ENCODE measurements at places on chromosomes 4 and X. TPM values are rescaled to one million over a fixed set of nuclear protein-coding genes. Genes with fewer than 3 reads are reported as not detected.

Gene DDX53
- total RNA-seq = not detected

GRCh38 chr4:40685300-40685699 lies 55.6 kb upstream of the RBM47 start:
- no peak overlapping the region for H3K4me3 ChIP-seq
- DNase-seq = no peak

Gene SHOX
- total RNA-seq = not detected

DNA sequence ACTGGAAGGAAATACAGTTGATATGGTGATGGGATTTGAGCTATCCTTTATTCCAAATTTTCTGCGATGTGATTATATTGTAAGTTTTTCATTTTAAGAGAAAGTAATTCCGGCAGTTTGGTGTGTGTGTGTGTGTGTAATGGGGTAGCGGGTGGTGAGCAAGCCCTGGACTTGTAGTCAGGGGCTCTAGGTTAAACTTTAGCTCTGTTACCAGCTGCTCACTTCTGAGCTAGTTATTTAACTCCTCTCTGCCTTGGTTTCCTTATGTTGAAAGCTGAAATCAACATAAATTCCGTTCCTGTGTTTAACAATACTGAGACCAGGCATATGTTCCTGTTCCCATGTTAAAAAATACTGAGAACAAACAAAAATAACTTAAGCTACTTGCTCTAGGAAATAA lies 174.1 kb upstream of the CASK start:
- H3K4me1 ChIP-seq = peaks cover 5% of the 10 kb centered on the region
- no peak overlapping the region for H3K4me3 ChIP-seq
- no peaks in the 10 kb centered on the region for H3K27me3 ChIP-seq
- peaks cover 4% of the 10 kb centered on the region for H3K36me3 ChIP-seq
- no peak overlapping the region for H3K27ac ChIP-seq

Gene DDX60
- total RNA-seq = 147 TPM

Gene PFKFB1
- 0.45 TPM for total RNA-seq

- H3K36me3 ChIP-seq = peaks cover under 1% of the 10 kb centered on the region
- peaks cover 2% of the 10 kb centered on the region for H3K27me3 ChIP-seq
- H3K4me3 ChIP-seq = no peak overlapping the region
- H3K4me1 ChIP-seq = no peaks in the 10 kb centered on the region
- no peak overlapping the region for H3K27ac ChIP-seq
Measured at GRCh38 chr4:139153411-139154133, 23.4 kb downstream of the ELF2 start.

- no peaks in the 10 kb centered on the region for H3K36me3 ChIP-seq
- H3K27me3 ChIP-seq = no peaks in the 10 kb centered on the region
- H3K27ac ChIP-seq = no peak overlapping the region
- DNase-seq = no peak
Measured at GRCh38 chrX:108097380-108097779, 5.8 kb downstream of the ATG4A start.

DNA sequence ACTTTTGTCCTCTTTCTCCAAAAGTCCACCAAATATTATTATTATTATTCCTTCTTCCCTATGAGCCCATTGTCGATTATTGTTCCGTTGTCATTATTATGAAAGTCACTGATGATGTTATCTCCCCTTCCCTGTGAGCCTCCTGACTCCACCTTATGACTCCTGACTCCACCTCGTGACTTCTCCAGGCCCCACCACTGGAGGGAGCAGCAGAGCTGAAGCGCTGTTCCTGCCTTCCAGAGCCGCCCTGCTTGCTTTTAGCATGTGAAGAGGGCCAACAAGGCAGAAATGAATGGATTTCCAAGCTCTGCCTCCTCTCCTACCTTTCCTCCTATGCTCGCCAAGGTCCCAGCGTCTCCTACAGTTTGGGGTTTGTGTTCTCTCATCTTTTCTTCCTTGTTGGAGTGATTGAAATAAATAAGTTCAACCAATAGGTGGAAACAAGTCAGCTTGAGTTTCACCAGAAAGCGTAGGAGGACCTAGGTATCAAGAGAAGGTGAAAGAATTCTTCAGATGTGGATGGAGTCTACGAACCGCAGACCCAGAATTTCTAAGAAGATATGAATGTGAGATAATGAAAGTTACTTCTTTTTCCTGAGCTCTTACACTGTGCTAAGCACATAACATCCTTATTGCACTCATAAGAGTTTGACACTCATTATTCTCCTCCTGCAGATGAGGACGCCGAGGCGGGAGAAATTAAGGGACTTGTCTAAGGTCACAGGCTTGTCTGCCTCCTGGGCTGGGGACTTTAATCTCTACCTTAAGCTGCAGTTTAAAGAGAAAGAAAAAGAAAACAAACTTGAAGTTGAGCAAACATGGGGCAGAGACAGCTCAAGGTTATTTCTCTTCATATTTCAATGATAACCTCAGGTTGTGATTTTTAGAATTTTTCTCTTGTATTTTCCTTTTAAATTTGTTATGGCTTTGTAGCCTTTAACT lies 26.1 kb downstream of the IGSF1 start:
- peaks cover 3% of the 10 kb centered on the region for H3K4me1 ChIP-seq
- no peak overlapping the region for H3K4me3 ChIP-seq

GRCh38 chr4:121344098-121344497 lies 36.7 kb downstream of the QRFPR start:
- no peak overlapping the region for H3K27ac ChIP-seq
- no peaks in the 10 kb centered on the region for H3K4me1 ChIP-seq
- H3K36me3 ChIP-seq = no peaks in the 10 kb centered on the region
- peaks cover 16% of the 10 kb centered on the region for H3K27me3 ChIP-seq
- no peak for DNase-seq
- no peak overlapping the region for H3K4me3 ChIP-seq

Gene ZNF157
- 0.15 TPM for total RNA-seq

- DNase-seq = no peak
- no peaks in the 10 kb centered on the region for H3K27me3 ChIP-seq
- H3K27ac ChIP-seq = no peak overlapping the region
- no peaks in the 10 kb centered on the region for H3K4me1 ChIP-seq
- no peaks in the 10 kb centered on the region for H3K36me3 ChIP-seq
Measured at GRCh38 chr4:133997436-133997835, 204.2 kb downstream of the PABPC4L start.

DNA sequence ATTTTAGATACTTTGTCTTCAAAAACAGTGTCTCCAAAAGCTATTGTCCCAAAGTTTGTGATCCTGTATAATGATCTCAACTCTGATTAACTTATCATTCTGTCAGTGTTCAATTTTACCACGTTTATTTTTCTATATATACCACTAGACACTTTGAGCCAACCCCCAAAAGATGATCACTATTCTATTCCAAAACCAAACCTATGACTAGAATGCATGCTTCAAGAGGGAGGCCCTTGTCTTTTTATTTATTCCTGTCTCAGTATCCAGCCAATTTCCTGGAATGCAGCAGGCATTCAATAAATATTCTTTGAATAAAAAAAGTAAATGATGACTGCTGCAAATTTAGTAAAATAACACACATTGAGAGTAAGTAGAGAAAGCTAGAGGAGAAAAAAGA lies 275.6 kb downstream of the LDB2 start:
- H3K27me3 ChIP-seq = no peaks in the 10 kb centered on the region
- H3K27ac ChIP-seq = no peak overlapping the region
- no peak overlapping the region for H3K4me3 ChIP-seq
- no peaks in the 10 kb centered on the region for H3K4me1 ChIP-seq
- no peaks in the 10 kb centered on the region for H3K36me3 ChIP-seq

DNA sequence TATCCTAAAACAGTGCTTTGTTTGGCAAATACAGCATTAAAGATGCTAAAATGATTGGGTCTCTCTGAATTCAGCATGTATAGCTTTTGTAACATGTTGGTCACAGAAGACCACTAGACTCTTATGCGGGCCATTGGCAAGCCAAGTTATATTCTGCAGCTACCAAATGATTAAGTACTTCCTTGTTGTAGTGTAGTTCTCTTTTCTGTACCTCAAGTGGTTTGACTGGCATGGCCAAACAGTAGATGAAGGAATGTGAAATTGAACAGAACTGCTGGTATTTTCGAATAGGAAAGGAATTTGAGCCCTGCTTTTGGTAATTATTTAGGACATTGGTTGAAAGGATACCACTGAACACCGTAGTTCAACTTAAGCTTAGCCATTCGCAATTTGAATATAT lies 193.9 kb upstream of the GPC4 start:
- no peaks in the 10 kb centered on the region for H3K36me3 ChIP-seq
- H3K27ac ChIP-seq = no peak overlapping the region
- no peaks in the 10 kb centered on the region for H3K4me1 ChIP-seq
- H3K4me3 ChIP-seq = no peak overlapping the region
- no peaks in the 10 kb centered on the region for H3K27me3 ChIP-seq

GRCh38 chr4:20254511-20255250 lies 3.0 kb downstream of the SLIT2 start:
- peaks cover 3% of the 10 kb centered on the region for H3K36me3 ChIP-seq
- DNase-seq = no peak
- H3K4me3 ChIP-seq = no peak overlapping the region
- H3K27ac ChIP-seq = no peak overlapping the region

GRCh38 chrX:153387987-153388721 lies 13.0 kb downstream of the PNMA6E start:
- H3K27ac ChIP-seq = no peak overlapping the region
- H3K4me3 ChIP-seq = no peak overlapping the region
- H3K36me3 ChIP-seq = no peaks in the 10 kb centered on the region
- no peak for DNase-seq
- H3K4me1 ChIP-seq = no peaks in the 10 kb centered on the region

Gene FGFR3
- 0.45 TPM for total RNA-seq

Gene IDS
- 116 TPM for total RNA-seq

DNA sequence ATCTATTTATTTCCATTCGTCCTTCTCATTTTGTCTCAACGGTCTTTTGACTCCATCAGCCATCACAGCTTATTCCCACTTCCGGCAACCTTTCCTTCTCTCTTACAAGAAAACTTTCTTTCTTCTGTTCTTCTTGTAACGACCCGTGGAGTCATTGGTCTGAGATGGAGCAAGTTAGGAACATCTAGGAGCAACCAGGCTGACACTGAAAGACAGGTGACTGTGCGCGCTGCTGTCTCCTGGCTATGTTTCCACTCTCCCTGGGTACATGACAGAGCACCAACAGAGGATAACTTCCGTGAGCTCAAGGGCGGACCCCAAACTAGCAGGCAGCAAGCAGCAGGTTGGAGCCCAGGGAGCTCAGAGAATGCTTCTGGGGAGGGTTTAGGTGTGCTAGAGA lies 2.5 kb downstream of the FGF5 start:
- no peaks in the 10 kb centered on the region for H3K36me3 ChIP-seq
- peaks cover 77% of the 10 kb centered on the region for H3K27me3 ChIP-seq
- no peak overlapping the region for H3K27ac ChIP-seq
- peaks cover 24% of the 10 kb centered on the region for H3K4me1 ChIP-seq

Gene FGF2
- total RNA-seq = 0.25 TPM

GRCh38 chr4:184784628-184785257 lies 41.0 kb downstream of the ACSL1 start:
- no peaks in the 10 kb centered on the region for H3K4me1 ChIP-seq
- no peak for DNase-seq
- H3K4me3 ChIP-seq = no peak overlapping the region
- H3K36me3 ChIP-seq = peaks cover 22% of the 10 kb centered on the region

DNA sequence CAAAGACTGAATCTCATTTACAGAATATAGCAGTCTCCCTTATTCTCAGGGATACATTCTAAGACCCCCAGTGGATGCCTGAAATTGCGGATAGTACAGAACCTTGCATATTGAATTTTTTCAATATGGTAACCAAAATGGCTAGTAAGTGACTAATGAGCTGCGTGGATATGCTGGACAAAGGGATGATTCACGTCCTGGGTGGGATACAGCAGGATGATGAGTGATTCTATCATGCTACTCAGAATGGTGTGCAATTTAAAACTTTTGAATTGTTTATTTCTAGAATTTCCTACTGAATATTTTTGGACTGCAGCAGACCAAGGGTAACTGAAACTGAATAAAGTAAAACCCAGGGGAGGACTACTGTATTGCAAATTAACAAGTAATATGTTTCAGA lies 66.7 kb downstream of the STAG2 start:
- peaks cover 13% of the 10 kb centered on the region for H3K36me3 ChIP-seq
- no peak overlapping the region for H3K27ac ChIP-seq
- no peaks in the 10 kb centered on the region for H3K27me3 ChIP-seq
- no peak overlapping the region for H3K4me3 ChIP-seq
- DNase-seq = no peak

GRCh38 chr4:98470831-98471230 lies 187.6 kb downstream of the TSPAN5 start:
- H3K27me3 ChIP-seq = no peaks in the 10 kb centered on the region
- H3K27ac ChIP-seq = no peak overlapping the region
- H3K4me1 ChIP-seq = peaks cover 31% of the 10 kb centered on the region
- no peak overlapping the region for H3K4me3 ChIP-seq
- peaks cover 49% of the 10 kb centered on the region for H3K36me3 ChIP-seq

Gene PLP1
- total RNA-seq = not detected

- no peak overlapping the region for H3K27ac ChIP-seq
- H3K36me3 ChIP-seq = peaks cover 21% of the 10 kb centered on the region
- no peak for DNase-seq
- peaks cover 38% of the 10 kb centered on the region for H3K4me1 ChIP-seq
Measured at GRCh38 chr4:153348006-153348405, 3.5 kb downstream of the MND1 start.

Gene SPIN2B
- total RNA-seq = 12.1 TPM

GRCh38 chrX:100658941-100659381 lies 15.0 kb downstream of the SRPX2 start:
- no peaks in the 10 kb centered on the region for H3K27me3 ChIP-seq
- no peak overlapping the region for H3K27ac ChIP-seq
- no peaks in the 10 kb centered on the region for H3K4me1 ChIP-seq
